ENCODE measurements at places on chromosomes 12 and 14.
A peak's percentile ranks its signal among the peaks of the same experiment; 100 is the strongest.

DNA sequence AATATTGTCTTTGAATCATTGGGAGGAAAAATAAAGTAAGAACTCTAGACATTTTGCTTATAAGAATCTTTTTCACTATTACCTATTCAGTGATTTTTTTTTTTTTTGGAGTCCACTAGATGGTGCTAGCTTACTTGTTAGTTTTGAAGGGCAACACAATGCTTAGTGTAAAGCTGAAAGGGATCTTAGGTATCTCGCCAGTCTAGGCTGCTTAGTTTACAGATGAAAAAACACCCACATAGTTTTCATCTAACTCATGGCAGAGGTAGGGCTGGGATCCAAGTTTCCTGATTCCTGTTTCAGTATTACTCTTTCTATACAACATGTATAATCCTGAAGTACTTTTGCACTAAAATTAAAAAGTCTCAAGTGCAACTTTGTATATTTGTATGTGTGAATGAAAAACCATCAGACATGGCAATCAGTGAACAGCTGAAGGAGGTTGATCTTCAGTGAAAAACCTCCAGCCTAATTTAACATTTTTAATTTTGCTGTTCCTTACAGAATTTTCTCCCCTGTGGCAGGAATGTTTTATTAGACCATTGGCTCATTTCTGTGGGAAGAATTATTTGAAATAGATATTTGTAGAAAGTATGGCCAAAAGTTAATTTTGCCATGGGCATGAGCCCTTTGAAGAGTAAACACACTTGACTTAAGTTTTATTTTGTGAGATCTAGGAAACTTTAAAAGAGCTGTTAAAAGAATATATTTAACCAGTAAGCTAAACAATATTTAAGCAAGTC lies 40.7 kb downstream of the LRRIQ1 start:
- DNase-seq: peak; percentile 64

DNA sequence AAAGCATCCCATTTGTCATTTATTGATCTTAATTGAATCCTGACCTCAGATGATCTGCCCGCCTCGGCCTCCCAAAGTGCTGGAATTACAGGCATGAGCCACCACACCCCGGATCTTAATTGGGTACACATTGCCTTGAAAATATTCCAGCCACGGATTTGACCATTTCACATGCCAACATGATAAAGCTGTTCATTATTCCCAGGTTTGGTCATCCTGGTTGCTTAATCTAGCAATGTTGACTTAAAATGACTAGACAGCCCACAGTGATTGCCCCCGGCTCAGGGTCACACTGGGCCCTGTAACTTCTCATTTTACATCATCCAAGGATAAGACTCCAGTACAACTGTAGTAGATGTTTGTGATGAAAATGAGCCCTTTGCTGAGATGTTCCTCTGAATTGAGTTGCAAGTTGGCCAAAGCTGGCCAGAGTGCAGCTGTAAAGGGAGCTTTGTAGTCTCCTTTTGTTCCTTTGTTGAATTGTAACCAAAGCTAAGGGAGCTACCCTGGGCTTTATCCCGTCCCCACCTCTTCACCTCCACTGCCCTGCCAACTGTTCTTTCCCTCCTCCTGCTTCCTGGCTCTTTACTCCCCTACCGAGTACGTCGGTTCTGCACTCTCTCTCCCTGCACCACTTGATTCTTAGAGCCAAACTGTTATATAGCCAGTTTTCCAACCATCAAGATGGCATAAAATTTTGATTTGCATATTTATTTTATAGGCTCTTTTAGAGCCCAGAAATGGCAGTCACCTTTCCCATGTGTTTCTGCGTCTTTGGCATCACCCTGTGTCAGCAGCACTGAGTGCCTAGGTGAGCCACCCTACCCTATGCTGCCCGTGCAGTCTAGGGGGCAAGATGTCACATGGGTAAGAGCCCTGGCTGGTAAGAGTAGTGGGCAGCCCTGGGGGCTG lies 141.3 kb upstream of the HIF1A start:
- peak; percentile 99 for DNase-seq

GRCh38 chr12:54131641-54132280 lies 57.0 kb downstream of the SMUG1 start:
- DNase-seq: no peak

DNA sequence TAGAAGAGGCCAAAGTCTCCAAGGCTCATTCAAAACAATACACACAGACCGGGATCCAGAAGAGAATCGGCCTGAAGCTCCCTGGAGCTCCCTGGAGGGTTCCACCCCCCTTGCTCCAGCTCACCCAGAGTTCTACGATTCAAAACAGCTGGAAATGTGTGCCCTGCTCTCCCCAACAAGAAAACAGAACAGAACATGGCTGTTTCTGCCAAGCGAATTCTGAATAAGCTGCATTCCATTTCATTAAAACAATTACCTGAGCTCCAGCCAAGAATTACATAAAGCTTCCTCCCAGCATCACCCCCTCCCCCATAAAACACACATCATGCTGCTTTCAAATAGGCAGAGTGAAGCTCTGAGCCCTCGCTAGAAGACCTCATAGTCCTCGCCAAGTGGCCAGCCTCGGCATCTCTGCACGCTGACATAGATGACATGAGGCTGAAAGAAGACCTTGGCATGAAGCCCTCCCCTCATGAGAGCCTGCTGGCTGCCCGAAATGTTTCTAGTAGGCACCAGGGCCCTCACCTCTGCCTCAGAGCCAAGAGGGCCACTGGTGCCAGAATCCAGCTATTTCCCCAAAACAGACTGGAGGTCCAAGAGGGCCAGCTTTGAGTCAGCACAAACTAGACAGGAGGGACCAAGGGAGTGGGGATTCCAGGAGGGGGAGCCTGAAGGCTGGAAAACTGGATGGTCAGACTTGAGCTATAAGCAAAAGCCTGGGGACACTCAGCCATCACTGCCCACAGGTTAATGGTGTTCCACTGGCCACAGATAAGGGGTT lies 8.3 kb downstream of the PXN start:
- peak; percentile 65 for DNase-seq

- DNase-seq: no peak
Observed at GRCh38 chr12:6039894-6040601, 84.4 kb downstream of the VWF start.

DNA sequence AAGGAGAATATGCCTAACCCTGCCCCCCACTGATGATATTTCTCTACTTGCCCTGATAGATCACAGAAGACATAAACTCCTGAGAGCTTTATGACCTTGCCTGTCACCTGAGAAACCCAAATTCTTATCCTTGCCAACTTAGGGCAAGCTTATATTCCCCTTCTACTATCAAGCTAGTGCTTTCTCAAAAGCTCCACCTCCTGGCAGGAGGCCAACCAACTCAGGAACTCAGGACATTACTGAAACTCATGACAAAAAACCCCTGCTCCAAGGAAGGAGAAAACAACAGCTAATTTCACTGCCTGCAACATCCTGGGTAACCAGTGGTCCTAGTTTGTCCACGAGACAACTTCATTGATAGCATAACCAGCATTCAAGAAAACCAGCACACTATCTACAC lies 60.9 kb upstream of the FSCB start:
- DNase-seq: no peak

GRCh38 chr12:123078120-123078465 lies 72.8 kb downstream of the PITPNM2 start:
- DNase-seq: no peak

- no peak for DNase-seq
Observed at GRCh38 chr14:52015411-52016030, 26.2 kb downstream of the RTRAF start.

GRCh38 chr14:69244946-69245345 lies 15.0 kb upstream of the GALNT16 start:
- no peak for DNase-seq

DNA sequence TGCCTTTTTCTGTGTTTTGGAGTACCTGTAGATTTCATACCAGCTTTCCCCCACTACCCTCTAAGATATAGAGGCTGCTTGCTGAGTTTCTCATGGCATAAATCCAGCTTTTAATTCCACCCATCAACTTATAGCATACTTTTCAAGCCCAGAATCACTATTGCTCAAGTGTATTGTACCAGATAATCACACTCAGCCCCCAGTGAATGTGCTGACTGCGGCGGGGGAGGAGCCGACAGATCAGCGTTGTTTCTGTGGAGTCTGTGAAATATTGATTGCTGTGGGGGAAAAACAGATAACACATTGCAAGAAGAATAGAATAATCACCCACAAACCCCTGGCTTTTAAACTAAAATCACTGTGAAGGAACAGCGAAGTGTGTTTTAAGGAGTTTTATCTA lies 296.1 kb downstream of the TMEM132D start:
- no peak for DNase-seq

- DNase-seq: no peak
Observed at GRCh38 chr14:98070536-98070935, 1201.5 kb downstream of the BCL11B start.

GRCh38 chr12:132665794-132666193 lies 21.3 kb downstream of the POLE start:
- no peak for DNase-seq

GRCh38 chr14:34227834-34228649 lies 234.0 kb downstream of the SPTSSA start:
- DNase-seq: no peak

DNA sequence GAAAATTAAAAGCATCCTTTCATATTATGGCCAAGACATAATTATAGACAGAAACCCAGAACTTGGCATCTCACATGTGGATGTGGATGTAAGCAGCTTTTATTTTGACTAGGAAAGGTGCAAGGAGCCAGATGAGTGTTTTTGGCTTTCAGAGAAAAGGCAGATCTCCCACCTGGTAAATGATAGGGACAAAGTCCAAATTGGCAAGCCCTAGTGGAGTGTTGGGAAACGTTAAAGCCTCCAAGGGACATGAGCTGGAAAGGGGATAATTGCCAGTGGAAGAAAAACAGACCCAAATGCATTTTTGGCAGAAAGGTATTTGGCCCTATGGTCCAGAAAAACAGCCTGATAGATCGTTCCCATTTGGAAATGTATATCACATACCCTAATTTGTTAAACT lies 60.1 kb downstream of the KLHL28 start:
- no peak for DNase-seq

DNA sequence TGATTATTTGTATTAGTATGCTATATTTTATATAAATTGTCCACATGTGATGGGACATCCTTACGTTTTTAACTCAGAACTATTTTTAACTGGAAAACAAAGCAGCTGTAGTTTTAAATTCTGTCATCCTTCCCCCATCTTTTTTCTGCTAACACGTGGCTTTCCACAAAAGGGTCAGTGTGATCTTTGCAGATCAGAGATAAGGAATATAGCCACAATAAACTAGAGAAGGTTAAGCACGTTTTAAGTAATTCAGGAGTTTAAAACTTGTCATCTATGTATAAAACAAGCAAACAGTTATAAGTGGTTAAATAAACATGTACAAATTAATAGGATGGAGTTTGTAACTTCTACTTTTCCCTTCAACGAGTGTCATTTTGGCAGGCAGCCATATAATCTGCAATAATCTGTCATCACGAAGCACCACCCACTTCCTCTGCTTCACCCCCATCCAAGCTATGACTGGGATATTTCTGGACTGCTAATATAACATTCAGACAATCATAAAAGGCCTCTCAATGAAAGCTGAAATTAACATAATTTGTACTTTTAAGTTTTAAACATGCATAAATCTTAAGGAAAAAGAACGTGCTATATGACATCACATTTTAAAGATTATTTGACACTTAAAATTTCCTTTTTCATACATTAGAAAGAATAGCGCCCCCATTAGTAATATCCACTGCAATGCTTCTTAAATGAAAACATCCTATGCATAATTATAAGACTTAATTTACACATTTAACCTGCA lies 15.3 kb downstream of the TAOK3 start:
- no peak for DNase-seq

GRCh38 chr14:61476754-61477410 lies 155.5 kb downstream of the PRKCH start:
- DNase-seq: peak; percentile 73

- no peak for DNase-seq
Observed at GRCh38 chr14:53341324-53341723, 188.2 kb upstream of the DDHD1 start.

DNA sequence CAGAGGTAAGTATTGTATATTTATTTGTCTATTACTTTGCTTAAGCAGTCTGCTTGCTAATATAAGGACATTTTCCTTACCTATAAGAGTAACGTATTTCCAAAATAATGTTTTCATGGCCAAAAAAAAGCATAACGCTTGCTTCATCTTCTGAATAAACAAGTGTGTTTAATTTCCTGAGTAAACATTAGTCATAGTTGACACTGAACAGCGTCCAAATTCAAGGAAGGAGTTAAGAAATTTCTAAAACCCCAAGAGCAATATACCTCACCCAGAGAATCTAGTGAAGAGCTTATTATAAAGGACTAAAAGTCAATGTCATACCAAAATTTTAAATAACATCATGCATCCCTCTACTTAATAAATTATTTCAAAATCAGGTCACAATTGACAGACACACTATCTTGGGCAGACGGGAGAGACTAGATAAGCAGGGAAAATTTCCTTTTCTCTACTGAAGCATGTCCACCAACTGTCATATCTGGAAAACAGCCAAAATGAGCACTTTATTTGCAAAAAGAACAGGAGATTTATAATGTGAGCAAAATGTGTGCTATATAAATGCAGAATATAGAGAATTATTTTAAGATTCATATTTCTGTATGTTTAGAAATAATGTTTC lies 25.1 kb downstream of the ANKS1B start:
- DNase-seq: no peak

DNA sequence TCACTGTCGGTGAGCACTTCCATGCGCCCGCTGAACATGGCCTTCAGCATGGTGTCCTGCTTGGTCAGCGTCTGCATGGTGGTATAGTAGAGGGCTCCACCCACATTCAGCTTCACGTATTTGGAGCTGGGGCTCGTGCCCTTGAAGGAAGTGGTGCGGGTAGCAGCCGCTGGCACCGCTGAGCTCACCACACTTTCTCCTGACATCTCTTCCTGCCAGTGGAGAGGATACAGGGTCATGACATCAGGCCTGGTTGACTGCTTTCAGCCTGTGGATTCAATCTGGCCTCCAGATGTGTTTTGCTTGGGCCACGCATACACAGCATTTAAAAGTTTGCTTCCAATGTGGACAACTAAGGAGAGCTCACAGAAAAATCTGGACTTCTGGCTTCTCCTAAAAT lies 7.6 kb downstream of the KCTD10 start:
- no peak for DNase-seq

- DNase-seq: no peak
Observed at GRCh38 chr12:27226407-27226929, 17.6 kb upstream of the STK38L start.

DNA sequence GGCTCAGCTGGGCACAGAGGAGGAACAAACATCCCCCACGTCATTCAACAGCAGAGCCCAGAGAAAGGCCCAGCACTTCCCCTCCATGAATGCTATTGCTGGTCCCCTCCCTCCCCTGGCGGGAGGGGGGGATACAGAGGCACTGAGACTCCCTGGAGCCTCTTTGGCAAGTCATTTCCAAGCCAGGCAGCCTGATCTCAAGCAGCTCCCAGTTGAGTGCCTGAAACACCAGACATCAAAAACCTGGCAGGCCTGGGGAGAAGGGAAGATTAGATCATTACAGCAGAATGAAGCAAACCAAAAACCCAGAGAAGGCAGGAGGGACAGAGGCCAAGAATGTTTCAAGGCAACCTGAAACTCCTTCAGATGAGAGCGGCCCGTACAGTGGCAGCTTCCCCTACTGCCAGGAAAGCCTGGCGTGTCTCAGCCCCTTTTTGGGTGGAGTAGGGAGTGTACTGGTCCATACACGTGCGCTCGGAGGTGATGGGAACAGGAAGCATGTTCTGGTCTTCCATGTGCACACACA lies 92.1 kb downstream of the LRRC74A start:
- DNase-seq: peak; percentile 79
